ENCODE measurements at places on chromosomes 3 and 15.

GRCh38 chr3:101026881-101027280, 33.7 kb upstream of the ABI3BP start:
- no peak for DNase-seq

GRCh38 chr15:65954289-65954741, 85.0 kb downstream of the RAB11A start:
- no peak for DNase-seq

DNA sequence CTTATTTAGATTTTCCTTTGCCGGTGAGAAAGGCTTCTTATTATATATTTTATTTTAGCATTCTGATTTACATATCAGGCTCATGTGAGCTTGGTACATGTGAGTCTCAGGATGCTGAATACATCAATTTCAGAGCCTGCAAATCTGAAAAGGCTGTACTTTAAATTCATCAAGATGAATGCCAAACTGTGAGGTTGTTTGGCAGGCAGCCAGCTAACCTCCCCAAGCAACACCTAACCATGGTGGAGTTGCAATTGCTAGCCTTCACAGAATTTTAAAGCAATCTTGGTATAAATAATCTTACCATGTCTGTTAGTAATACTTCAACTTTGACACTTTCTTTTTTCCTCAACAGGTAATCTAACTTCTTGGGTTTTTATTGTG, 252.5 kb downstream of the CDIN1 start:
- DNase-seq, result no peak

GRCh38 chr15:63156755-63157117, 541 bp downstream of the RPS27L start:
- peak; percentile 69 for DNase-seq

DNA sequence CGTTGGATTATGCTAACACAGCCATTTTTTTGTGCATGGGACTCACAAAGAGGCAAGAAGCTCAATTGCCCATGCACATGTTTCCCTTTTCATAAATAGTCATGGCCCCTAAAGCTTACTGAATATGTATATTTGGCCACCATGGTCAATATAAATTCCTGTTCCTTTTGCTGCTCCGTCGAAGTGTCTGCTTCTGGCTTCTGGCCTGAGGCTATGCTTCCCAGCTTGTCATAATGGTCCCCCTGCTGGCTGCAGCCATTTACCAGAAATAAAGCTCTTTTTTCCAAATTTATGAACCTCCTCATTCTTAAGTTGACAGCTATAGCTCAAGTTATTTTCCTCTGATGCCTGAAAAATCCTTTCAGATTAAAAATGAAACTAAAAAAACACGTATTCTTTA, 602.1 kb downstream of the VGLL3 start:
- no peak for DNase-seq

DNA sequence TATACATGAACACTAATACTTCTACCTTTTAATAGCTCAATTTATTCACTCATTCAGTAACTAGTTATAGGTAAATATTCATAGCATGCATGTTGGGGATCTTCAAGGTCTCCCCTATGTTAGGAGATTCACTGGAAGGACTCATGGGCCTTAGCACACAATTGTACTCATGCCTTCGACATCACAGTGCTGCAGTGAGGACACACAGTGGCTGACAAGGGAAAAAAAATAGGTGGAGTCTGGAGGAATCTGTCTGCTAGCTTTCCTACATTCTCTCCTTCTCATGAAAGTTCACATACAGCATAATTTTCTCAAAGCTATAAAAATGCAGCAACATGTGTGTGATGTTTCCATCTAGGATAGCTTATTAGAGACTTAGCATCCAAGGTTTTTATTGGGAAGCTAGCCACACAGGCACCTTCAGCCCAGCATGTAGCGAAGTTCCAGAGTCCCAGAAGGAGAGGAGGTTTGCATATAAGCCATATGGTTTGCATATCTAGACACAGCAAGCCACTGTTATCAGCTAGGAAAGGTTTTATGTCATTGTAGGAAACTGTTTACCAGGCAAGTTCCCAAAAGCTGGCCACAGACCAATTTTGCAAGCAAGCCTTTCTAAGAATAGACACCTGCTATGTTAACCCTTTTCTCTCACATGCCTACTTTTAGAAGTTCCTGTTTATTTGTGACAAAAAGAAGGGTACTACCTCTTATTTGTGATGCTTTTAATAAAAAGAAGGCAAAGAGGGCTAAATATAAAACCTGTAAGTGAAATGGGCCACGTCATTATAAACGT, 46.4 kb downstream of the MORC1 start:
- DNase-seq, result peak; percentile 30

GRCh38 chr3:135243616-135244015, 448.6 kb downstream of the EPHB1 start:
- DNase-seq, result peak; percentile 14

GRCh38 chr15:91857224-91857585, 3.7 kb downstream of the SLCO3A1 start:
- DNase-seq, result no peak

DNA sequence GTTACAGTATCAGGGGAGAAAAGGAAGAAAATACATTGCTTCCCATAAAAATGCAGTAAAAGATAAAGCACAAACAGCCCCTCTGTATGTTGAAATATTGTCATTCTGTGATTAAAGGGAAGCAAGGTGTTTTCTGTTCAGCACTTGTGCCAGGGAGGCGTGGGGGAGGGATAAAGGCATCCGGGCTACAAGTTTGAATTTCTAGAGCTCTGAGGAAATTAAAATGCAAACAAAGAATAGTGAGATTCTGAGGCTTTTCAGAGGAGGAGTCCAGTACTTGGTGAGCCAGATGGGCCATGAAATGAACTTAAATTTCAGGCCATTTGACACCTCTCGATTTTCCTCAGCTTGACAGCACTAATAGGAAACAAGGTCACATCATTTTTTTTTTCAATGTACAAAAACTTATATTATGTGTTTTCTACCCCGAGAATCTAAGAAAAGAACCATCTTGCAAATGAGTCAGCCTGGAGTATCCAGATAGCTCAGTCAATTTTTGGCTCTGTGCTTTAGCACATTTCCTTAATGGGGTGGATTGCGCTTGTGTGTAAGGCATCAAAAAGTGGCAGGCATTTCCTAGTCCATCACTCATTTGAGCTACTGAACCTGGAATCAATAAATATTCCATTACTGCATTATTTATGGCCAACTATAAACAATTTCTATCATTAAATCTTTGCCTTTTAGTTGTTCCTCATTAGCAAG, 640.8 kb upstream of the TBL1XR1 start:
- DNase-seq, result no peak

- no peak for DNase-seq
Observed at GRCh38 chr3:129673012-129673411, 66.5 kb upstream of the PLXND1 start.

- no peak for DNase-seq
Observed at GRCh38 chr3:140023616-140024530, 88.9 kb downstream of the CLSTN2 start.

GRCh38 chr15:42131826-42132806, 24.3 kb downstream of the PLA2G4F start:
- DNase-seq, result no peak

GRCh38 chr3:150264561-150265279, 143.4 kb upstream of the TSC22D2 start:
- no peak for DNase-seq

DNA sequence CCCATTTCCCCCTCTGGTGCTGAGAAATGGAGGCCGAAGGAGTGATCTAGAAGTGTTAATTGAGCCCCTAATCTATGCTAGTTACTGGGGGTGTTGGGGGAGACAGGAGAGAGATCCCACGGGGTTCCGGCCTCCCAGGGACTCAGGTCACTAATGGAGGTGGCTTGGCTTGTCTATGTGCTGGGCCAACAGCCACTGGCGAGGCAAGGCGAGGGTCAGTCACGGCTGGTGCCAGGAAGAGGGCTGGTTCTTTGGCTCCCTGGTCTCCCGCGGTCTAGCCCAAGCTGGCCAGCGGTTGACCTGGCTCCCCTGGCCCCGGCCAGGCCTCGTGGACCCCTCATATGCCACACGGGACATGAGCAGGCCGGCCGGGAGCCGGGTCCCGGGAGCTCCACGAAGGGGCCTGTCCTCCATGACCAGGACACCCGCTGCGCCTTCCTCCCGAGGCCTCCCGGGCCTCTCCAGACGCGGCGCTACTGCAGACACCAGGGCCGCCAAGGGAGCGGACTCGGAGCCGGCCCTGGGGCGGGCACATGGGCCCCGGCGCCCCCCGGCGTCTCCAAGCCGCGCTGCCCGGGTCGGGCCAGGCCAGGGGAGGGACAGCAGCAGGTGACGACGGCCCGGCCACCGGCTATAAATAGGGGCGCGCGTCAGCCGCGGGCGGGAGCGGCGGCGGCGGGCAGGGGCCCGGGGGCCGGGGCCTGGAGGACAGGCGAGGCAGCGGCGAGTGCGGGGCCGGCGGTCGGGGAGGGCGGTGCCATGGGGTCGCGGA, at the start of gene ALPK3:
Gene ALPK3 (plus strand): TSS at position 663 of the 772 bp plus-strand sequence. CDS start 97 bp downstream, at position 760.
- peak; percentile 49 for DNase-seq

DNA sequence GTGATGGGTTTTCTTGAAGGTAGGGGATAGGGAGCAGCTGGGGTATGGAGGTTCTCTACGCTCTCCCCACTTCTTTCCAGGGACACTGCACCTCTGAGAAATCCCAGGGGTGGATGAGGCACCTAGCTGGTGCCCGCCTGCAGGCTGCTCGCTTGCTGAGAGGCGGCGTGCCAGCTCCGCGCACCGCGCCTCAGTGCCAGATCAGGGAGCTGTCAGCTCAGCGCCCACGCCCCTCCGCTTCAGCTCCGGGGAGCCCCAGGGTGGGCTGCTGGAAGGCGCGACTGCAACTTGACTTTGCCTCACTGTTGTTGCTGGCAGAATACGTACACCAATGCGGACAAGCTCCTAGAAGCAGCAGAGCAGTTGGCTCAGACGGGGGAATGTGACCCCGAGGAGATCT, 345.7 kb upstream of the UMPS start:
- DNase-seq, result no peak

- DNase-seq, result no peak
Observed at GRCh38 chr3:100609963-100610362, 562 bp downstream of the ADGRG7 start.

Data from suppressor macrophage (primary cell).